H1 (cell line): ENCODE measurements at places on chromosomes 5 and 9. TPM values are rescaled to one million over a fixed set of nuclear protein-coding genes. Genes with fewer than 3 reads are reported as not detected.

Gene TMEM252
- total RNA-seq = not detected in 2 replicates

Gene SLC36A3
- total RNA-seq = not detected in 2 replicates

Gene SPAG8
- 0.37 and 0.55 TPM in 2 replicates for total RNA-seq

Gene FXN
- total RNA-seq = 37.5 and 41.6 TPM in 2 replicates

Gene PAPPA
- 0.63 and 1.2 TPM in 2 replicates for total RNA-seq

Gene CYLC2
- not detected in 2 replicates for total RNA-seq

Gene SPAAR
- total RNA-seq = not detected in 2 replicates

Gene C5orf58
- total RNA-seq = 1.4 and 1.6 TPM in 2 replicates

Gene GABRA1
- total RNA-seq = 16.2 and 17.3 TPM in 2 replicates

Gene PCDHGA9
- total RNA-seq = 1.1 and 1.2 TPM in 2 replicates

Gene CNTNAP3
- 5.1 and 9.0 TPM in 2 replicates for total RNA-seq

Gene CCL19
- total RNA-seq = not detected in 2 replicates

Gene MSX2
- 0.38 and 0.47 TPM in 2 replicates for total RNA-seq

Gene SLC45A2
- not detected in 2 replicates for total RNA-seq

Gene NUTM2G
- total RNA-seq = 0.25 TPM in 1 of 2 replicates, not detected in the other

Gene OBP2B
- total RNA-seq = not detected in 2 replicates

- no peak for DNase-seq
These were observed 1.2 kb downstream of the ERCC8 start for GRCh38 chr5:60943624-60944023.

DNA sequence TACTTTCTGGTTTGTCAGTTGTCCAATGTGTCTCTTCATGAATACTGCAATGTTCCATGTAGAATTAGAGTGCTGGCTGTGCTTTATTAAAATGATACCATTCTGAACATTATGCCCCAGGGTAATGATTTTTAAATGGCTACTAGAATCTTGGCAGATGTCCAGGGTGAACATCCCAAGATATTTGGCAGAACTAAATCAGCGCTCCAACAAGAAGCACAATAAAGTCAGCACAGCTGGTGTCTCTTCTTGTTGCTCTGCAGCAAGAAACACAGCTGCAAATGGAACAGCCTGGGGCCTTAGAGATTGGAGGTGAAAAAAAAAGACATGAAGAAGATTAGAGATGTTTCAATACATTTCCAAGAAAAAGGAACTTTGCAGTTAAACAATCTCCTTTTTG, 248.3 kb downstream of the CDH18 start:
- DNase-seq = no peak

DNA sequence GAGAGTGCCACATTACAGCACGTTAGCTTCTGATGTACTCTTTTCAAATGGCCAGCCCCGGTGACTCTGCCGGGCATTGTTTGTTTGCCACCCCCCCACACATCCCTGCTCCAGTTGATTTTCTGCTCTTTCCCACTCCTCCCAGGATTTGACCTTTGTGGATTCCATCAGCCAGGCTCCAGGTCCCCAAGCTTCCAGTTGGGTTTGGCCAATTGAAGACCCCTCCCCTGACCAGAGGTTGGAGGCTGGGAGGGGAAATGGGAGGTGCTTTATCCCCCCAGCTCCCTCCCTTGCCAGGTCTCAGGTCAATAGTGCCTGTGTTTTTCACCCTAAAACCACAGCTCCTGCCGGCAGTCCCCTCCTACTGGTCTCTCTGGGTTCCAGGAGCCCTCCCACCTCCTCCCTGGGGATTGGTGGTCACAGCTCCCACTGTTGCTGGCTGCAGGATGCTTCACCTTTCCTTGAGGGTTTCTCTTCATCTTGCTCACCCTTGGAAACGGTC, 34.9 kb downstream of the IRF1 start:
- DNase-seq = no peak

- no peak for DNase-seq
These were observed 11.1 kb downstream of the GM2A start for GRCh38 chr5:151264113-151264512.

GRCh38 chr5:142976861-142977260, 206.7 kb downstream of the ARHGAP26 start:
- DNase-seq = no peak

GRCh38 chr5:115186794-115187193, 17.1 kb upstream of the TRIM36 start:
- no peak for DNase-seq

- DNase-seq = no peak
These were observed 383.9 kb upstream of the DAB2 start for GRCh38 chr5:39808656-39809055.

GRCh38 chr5:111960476-111961215, 203.7 kb upstream of the NREP start:
- DNase-seq = no peak

DNA sequence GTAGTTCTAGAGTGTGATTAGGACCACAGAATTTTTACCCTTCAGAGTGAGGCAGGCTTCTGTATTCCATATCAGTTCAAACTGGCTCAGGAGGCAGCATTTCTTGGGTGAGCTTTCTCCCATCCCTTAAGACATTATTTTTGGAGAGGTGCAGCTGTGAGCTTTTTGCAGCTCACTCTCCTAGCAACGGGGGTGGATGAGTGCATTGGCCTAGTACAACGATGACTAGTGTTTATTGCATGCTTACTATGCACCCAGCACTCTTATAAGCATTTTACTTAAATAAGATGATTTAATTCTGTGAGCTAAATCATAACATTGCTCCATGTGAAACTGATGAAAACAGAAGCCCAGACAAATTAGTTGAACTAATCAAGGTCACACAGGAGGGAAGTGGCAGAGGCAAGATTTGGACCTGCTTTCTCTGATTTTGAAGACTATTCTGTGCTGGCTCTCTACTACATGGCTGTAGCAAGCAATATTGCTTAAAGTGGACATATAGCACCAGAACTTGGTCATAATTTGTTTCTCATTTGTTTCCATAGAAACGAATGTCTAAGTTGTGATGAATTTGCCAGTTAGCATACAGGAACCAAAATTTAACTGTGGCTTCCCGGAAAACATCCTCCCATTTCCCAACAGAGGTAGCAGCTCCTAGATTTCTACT, 372.1 kb upstream of the RIOK2 start:
- DNase-seq = no peak

GRCh38 chr5:95069021-95069420, 215.9 kb downstream of the MCTP1 start:
- DNase-seq = no peak

- no peak for DNase-seq
These were observed 18.5 kb downstream of the PPARGC1B start for GRCh38 chr5:149748471-149749094.

GRCh38 chr5:135437796-135438560, 9.2 kb downstream of the DCANP1 start:
- DNase-seq = no peak

GRCh38 chr9:104506565-104506964, 2.5 kb downstream of the OR13F1 start:
- DNase-seq = no peak

GRCh38 chr5:111131356-111131755, 39.2 kb downstream of the WDR36 start:
- DNase-seq = no peak

DNA sequence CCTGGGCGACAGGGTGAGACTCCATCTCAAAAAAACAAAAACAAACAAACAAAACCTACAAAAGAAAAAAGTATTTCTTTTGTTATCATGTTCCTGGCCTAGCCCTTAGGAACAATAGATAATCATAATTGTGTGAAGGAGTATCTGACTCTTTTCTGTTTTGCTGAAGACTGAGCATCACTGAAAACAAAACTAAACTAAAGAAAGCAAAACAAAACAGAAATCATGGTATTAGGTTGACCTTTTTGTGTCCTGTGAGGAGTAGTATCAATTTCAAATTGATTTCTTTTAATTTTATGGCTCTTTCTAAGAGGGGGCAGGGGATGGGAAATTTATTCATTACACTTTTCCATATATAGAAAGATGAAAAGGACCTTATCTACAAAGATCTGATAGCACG, 246.0 kb downstream of the YTHDC2 start:
- DNase-seq = no peak

GRCh38 chr9:130995086-130996011, 13.6 kb upstream of the LAMC3 start:
- DNase-seq = no peak

DNA sequence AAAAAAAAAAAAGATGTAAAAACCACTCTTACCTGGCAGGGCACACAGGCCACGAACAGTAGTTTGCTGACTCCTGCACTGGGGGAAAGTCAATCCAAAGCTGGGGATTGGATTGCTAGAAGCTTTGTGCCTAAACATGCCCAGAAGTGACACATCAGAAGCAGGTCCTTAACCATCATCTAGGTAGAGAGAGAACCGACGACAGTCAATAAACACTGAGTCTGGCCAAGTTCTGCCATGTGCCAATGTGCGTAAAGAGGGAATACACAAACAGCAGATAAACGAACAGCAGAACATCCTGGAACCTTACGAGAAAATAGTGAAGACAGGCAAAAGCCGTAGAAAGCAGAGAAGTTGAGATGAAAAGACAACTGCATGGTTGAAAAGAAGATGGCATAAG, 14.9 kb downstream of the SFXN1 start:
- no peak for DNase-seq

GRCh38 chr5:169354921-169355320, 54.0 kb upstream of the SLIT3 start:
- no peak for DNase-seq

GRCh38 chr5:176187276-176188062, 50.8 kb upstream of the SIMC1 start:
- no peak for DNase-seq

- no peak for DNase-seq
These were observed 560.6 kb downstream of the PRR16 start for GRCh38 chr5:121024416-121025311.

DNA sequence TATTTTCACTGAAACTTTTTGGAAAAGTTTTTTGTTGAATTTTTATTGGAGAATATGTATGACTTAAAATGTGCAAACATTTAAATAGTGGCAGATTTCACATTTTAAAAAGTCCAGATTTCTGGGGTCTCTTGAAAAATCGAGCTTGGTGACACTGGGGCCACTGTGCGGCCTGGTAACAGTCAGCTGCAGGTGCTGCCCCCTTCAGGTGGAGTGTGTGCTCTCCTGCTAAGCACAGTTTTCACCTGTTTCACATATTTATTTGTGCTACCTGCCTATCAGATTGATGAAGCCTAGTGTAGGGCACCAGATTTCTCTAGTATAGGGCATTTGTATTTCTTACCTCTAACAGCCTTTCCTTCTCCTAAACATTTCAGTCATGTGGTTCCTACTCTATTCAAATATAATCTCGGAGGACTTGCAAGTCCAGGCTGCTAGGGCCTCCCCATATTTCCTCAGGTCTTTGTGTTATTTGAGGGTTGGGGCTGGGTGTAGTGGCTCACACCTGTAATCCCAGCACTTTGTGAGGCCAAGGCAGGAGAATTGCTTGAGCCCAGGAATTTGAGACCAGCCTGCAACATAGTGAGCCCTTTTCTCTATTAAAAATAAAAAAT, 95.8 kb upstream of the KLF9 start:
- peak; percentile 76 for DNase-seq

DNA sequence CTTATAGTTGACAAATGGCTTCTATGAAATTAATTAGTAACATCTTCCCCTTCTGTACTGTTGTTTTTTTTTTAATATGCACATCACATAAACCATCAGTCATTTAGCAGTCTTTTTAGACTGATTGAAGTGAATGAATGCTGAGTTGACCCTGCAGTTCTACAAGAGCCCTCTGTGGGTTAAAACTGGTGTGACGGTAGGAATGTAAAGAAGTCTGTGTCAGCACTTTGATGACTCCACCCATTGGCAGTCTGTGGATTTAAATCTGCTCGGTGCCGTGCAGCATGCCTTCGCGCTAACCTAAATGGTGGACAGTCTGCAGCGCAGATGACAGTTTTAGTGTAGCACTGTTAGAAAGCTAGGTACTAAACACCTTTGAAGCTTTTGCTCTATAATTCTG, 3.1 kb downstream of the GTF3C4 start:
- DNase-seq = no peak

DNA sequence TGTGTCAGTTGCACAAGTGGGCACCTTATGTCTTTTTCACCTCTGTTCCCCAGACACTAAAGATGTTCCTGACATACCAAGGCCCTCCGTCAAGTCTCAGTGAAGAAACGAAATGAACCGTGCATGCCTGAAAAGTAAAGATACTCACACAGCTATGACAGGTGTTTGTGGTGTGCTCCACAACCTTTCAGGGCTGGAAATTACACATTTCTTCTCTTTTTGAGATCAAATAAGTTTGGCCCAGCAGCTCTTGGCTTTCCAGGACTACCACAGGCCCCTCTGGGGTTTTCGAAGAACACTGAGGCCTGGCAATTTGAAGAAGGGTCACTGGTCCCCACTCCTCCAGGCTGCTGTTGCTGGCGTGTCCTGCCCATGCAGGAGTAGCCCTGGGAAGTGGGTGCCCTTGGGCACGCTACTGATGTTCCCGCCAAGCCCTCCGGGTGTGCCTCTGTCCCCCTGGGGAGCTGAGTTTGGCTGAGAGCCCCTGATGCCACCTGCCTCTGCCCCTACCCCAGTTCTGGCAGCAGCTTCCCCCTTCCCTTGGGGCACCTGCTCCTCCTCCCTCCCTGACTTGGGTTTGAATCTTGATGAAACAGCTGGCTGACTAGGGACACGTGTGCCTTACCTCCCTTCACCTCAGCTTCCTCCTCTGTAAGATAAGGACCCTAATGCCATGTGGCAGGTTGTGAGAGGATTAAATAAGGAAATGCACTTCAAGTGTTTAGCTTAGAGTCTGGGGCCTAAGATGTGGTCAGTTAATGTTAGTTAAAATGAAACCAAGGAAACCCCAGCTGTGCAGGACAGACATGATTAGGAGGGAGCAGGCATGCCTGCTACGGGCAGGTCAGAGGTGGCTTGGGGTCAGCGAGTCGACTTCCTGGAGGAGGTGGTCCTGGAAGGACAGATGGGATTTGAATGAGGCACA, 49.1 kb upstream of the GADD45G start:
- no peak for DNase-seq

- DNase-seq = no peak
These were observed 190.0 kb upstream of the GRAMD2B start for GRCh38 chr5:126233256-126233655.
